ENCODE measurements at places on chromosomes 6 and 20.

- DNase-seq, result no peak
These were observed 284.1 kb upstream of the EPHA7 start for GRCh38 chr6:93703431-93703830.

DNA sequence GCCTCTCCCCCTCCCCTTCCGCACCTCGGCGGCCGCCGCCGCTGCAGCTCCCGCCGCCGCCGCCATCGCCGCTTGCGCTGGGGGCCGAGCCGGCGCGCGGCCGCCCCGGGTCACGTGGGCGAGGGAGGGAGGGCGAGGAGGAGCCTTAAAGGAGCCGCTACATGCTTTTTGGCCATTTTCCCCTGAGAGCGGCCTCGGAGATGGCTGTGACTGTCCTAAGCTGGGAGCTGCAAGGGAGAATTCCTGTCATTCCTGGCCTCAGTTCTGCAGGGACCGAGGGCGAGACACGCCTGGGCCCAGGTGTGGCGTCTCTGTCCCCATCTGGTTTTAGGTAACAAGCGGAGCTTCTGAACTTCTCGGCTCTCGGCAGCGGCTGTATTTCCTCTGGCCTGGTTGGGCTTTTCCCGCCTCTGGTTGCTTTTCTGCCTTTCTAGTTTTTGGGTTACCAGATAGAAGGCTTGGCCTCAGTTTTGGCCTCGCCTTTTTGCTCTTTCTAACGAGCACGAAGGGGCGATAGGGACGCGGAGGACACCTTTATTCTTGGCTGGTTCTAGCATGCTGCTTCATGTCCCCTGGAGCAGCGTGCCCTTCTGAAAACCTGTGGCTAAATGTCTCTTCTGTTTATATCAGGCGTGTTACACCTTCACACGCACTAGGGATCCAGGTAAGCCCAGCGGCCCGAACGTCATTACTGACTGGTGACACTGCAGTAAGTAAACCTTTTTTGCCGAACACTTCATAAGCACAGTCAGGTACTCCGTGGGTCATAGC lies at the start of gene EHMT2:
EHMT2 (minus strand) TSS at position 87 of the 771 bp plus-strand sequence; CDS start at position 66, 21 bp downstream.
- DNase-seq, result peak; percentile 90

GRCh38 chr6:151300267-151300991 lies 60.7 kb downstream of the AKAP12 start:
- no peak for DNase-seq

DNA sequence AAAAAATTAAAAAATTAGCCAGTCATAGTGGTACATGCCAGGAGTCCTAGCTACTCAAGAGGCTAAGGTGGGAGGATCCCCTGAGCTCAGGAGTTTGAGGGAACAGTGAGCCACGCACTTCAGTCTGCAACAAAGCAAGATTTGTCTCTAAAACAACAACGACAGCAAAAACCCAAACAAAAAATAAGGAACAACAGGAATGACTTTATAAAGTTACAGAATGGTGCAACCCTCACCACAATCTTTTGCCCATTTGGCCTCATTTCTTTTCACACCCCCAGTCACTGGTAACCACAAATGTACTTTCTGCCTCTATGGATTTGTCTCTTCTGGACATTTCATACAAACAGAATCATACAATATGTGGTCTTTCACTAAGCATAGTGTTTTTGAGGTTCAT lies 16.7 kb upstream of the ZFAND3 start:
- DNase-seq, result no peak

- no peak for DNase-seq
These were observed 1.5 kb upstream of the MTO1 start for GRCh38 chr6:73460056-73460455.

- no peak for DNase-seq
These were observed 411.0 kb upstream of the AGPAT4 start for GRCh38 chr6:161684731-161685475.

DNA sequence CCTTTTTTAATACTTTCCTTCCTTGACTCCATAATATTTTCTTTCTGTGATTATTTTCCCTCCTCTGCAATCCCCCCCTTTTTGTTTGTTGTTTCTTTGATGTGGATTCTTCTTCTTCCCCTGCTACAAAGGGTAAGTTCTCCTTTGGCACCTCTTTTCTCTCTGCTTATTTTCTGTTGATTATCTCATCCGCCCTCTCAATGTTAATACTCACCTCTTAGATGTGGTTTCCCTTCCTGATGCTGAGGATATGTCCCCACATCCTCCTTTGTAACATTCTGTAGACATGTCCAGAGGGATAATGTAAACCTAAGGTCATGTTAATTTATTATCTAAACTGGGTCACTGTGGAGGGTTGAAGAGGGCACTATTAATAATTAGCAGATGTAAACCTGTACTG lies 17.7 kb downstream of the FLRT3 start:
- no peak for DNase-seq

DNA sequence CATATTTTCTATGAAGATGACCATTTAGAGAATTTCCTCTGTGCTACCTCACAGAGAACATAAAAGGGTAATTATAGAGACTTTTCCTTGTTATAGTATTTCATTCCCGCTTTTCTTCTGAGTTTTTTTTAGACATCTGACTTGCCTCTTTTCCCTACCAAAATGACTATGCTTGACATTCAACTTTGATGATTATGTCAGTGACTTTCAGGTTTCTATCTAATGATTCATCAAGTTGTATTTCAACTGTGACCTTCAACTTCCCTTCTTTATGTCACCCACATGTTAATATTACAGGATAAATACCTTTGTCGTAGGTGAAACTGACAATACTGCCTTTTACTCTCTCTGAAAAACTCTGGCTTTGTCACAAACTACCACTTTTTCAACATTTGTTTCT lies 95.3 kb downstream of the MLIP start:
- DNase-seq, result no peak

DNA sequence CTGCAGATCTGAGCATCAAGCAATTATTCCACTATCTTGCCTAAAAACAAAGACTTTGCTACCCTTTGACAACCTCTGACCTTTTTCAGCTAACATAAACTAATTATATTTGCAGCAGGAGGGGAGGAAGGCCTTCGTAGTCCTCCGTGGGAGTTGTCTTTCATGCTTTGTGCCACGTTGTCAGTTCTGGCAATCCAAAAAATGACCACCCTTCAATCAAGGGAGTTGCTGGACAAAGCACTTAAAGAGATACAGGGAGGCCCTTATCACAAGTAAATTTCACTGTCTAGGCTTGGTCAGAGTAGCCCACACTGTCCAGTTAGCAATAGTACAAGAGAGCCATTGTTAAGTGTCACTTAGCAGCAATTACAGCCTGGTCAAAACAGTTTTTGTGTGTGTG lies 578.9 kb downstream of the HAO1 start:
- DNase-seq, result no peak

GRCh38 chr6:409370-409972 lies 17.9 kb downstream of the IRF4 start:
- DNase-seq, result no peak

GRCh38 chr6:137677709-137678108 lies 183.5 kb upstream of the OLIG3 start:
- no peak for DNase-seq

DNA sequence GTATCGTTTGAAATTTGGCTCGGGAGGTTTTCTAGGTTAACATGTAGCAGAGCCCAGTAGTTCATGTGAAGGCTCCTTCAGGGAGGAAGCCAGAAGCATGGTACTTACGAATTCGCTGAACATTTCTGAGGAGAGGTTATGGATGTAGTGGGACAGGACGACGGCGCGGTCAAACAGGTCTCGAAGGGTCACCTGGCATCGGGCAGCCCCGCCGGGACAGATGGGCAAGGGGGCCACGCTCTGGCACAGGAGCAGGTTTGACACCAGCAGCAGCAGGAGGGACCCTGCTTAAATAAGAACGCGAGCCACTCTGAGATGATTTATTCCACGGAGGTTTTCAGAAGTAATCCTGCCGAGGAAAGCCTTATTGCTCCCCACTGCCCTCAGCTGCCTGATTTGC lies 2.5 kb downstream of the PRL start:
- no peak for DNase-seq

DNA sequence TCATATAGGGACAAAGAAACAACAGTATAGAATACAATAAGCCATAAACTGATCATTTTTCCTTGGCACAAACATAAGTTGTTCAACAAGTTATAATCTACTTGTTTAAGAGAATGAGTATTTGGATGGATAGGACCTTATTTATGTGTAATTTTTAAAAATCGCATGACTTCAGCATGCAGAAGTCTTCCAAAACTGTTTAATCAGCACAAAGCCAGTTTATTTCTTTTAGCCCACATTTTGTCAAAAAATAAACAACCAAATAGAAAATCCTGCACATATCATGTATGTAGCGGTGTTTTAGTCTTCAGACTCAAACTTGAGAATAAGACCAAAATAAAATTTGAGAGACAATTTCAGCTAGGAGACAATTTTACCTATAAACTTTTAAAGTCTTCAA lies 304.7 kb downstream of the TRDN start:
- DNase-seq, result no peak

- DNase-seq, result no peak
These were observed 158.1 kb downstream of the DTNBP1 start for GRCh38 chr6:15504581-15505350.
